H9 (cell line): ENCODE measurements at places on chromosomes 4 and X. TPM values are rescaled to one million over a fixed set of nuclear protein-coding genes. Genes with fewer than 3 reads are reported as not detected.

Gene MFAP3L
- total RNA-seq, result 5.1 and 5.4 TPM in 2 replicates

Gene SHROOM2
- total RNA-seq, result 13.9 and 15.3 TPM in 2 replicates

Gene DACH2
- total RNA-seq, result 0.99 and 1.0 TPM in 2 replicates

Gene CXCR3
- total RNA-seq, result not detected in 2 replicates

- no peak for DNase-seq
Measured at GRCh38 chr4:7295197-7295910, 103.0 kb downstream of the SORCS2 start.

DNA sequence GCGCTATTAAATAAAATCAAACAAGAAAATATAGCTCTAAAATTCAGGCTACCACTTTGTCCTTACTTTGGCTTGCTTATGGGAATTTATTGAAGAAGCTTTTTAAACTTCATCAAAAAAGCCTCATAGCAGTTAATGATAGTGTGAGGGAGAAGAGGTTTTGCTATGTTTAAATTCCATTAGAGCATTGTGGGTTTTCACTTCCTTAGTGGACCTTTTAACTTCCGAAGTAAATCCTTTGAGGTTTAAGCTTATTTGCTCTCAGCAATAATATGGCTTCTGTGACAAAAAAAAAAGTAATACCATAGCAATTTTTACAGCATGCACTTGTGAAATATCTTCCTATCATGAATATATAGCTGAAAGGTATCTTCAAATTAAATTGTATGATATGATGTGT lies 120.2 kb upstream of the NDST4 start:
- no peak for DNase-seq

- DNase-seq, result no peak
Measured at GRCh38 chr4:145216535-145216934, 36.1 kb upstream of the OTUD4 start.

GRCh38 chr4:3034231-3034630 lies 40.1 kb downstream of the HTT-AS start:
- DNase-seq, result no peak

- DNase-seq, result no peak
Measured at GRCh38 chr4:141041021-141041476, 92.2 kb downstream of the RNF150 start.

- no peak for DNase-seq
Measured at GRCh38 chr4:8587469-8588195, 4.9 kb upstream of the CPZ start.
